ENCODE measurements at places on chromosomes 5 and 9. TPM values are rescaled to one million over a fixed set of nuclear protein-coding genes. Genes with fewer than 3 reads are reported as not detected.
A peak's percentile ranks its signal among the peaks of the same experiment; 100 is the strongest.

DNA sequence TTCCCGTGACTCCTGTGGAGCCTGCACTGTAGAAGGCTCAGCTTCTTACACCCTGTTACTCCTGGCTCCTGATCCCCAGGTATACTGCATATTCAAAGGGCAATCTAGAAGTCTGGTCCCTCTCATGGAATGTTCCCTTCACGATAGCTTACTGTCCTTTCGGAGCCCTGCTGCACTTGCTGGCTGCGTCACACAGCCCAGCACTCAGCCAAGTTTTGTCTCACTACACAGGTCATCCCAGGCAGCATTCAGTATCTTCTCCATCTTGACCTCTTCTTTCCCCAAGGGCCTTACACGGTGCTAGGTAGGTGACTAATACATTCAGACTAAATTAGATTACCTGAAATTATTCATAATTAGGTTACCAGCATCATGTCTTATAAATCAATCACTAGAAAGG lies 123.7 kb downstream of the WDR41 start:
- DNase-seq: no peak

GRCh38 chr5:177296581-177296980 lies 6.9 kb downstream of the RAB24 start:
- DNase-seq: no peak

GAPT gene
- total RNA-seq: not detected

DNA sequence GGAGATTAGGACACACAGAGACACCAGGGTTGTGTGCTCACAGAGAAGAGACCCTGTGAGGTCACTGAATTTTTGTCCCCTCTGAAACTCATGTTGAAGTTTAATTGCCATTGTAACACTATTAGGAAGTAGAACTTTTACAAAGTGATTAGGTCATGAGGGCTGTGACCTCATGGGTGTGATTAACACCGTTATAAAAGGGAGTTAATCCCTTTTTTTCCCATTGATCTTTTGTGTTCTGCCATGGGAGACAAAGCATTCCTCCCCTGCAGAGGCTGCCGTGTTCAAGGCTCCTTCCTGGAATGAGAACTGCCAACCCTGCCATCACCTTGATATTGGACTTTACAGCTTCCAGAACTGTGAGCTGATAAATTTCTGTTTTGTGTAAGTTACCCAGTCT lies 221.0 kb downstream of the ADCY2 start:
- DNase-seq: no peak

- DNase-seq: peak; percentile 26
Measured at GRCh38 chr9:6567140-6567591, 78.4 kb downstream of the GLDC start.

TMEM232 gene
- 0.31 TPM for total RNA-seq

- DNase-seq: peak; percentile 82
Measured at GRCh38 chr9:90914868-90915483, 113.4 kb downstream of the SYK start.

GRCh38 chr5:51104556-51104955 lies 278.7 kb upstream of the ISL1 start:
- DNase-seq: no peak

BOD1 gene
- total RNA-seq: 35.3 TPM

DNA sequence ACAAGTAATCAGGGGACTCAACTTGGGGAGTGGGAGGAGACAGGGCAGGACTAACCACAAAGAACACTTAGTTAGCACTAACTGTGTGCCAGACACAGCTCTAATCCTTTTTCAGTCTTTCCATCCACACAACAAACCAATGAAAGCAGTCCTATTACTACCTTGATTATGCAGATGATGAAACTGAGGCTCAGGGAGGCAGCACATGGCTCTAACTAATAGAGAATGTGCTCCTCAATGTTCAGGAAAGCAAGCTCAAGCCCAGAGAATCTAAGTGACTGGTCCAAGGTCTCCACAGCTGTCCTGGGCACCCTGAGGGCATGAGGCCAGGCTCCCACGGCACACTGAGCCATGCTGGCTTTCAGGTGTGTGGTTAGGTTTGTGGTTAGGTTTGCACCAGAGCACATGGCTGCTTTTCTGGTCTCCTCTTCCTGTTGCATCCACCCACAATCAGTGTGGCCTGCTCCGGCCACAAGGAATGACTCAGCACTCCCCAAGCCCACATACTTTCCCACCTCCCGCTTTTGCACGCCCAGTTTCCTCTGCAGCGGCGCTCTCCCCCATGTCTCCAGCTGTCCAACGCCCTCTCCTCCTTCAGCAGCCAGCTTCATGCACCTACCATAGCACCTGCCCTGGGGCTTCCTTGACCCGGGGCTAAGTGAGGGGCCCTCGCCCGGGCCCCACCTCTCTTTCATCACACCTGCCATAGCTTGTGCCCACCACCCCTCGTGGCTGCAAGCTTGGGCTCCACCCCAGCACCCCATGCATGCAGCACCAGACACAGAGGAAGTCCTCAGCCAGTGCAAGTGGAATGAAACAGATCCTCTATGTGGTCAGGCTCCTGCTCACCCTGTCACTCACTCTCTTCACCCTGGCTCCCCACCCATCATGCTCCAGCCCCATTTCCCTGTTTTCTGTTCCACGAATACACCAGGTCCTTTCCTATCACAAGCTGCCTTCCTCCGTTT lies 133.1 kb downstream of the GABBR2 start:
- peak; percentile 15 for DNase-seq

CER1 gene
- total RNA-seq: not detected

DNA sequence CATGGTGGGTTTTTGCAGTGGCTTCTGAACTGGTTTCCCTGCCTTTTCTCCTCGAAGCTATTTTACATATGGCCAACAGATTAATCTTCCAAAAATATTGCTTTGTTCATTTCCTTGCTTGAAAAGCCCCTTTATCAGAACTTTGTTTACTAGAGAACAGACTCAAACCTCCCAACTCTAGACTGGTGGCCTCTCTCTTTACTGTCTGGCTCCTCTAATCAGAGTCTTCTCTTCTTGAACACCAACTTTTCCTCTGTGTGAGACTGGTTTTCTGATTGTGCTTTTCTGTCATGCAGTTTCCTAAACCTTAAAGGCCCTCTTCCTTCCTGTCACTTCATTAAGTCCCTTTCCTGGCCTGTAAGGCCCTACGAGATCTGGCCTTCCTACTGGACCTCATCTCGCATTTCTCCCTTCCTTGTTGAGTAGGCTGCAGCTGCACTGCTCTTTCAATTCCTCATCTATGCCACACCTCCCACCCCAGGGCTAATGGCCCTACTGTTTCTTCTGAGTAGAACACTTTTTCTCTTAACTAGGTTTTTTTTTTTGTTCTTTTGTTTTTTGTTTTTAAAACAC lies 5.7 kb downstream of the C9orf43 start:
- DNase-seq: no peak

GRCh38 chr5:71786337-71787055 lies 67.4 kb downstream of the CARTPT start:
- no peak for DNase-seq

DNA sequence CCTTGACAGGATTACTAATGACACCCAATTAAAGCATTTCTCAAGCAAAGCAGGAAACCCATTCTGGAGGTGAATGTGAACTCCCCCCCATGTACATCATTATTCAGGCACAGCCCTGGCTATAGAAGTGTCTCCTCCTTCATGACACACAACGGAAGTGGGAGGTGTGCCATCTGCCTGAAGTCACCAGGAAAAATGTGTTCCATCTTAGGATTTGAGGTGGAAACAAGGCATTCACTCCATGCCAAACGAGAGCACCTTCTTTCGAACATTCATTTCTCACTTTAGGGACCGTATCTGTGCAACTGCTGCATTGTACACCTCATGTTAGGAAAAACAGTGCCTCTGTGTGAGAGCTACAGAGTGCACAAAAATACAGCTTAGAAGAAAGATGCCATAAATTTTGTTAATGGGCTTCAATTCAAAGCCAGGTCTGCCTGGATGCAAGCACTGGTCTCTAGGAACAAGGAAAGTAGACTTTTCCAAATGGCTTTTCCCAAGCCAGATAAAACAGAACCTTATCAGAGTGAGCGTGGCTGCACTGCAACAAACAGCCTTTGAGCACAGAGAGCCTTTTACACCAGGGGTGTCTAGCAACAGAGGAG lies 19.4 kb downstream of the GOLM1 start:
- DNase-seq: no peak

PDE8B gene
- total RNA-seq: 0.14 TPM

GPRIN1 gene
- total RNA-seq: 1.4 TPM

GRCh38 chr5:18141222-18141621 lies 507.0 kb downstream of the TAF11L14 start:
- no peak for DNase-seq

DNA sequence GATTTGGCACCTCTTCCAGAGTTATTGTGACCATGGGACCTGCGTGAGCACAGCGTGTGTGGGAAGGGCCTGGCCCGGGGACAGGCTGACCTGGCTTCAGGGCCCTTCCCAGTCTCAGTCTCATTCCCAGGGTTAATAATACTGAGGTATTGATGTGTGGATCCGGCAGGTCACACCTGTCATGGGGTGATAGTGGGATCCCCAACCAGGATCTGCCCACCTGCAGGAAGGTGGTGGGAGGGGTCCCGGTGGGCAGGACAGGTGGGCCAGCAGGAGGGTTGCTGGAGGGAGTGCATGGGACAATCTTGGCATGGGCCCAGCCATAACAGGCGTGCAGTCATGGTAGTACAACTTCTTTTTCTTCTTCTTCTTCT lies 55.4 kb downstream of the COL15A1 start:
- no peak for DNase-seq

PLAC8L1 gene
- 0.36 TPM for total RNA-seq

ICE1 gene
- total RNA-seq: 19.1 TPM

ZNF618 gene
- 0.10 TPM for total RNA-seq

GRCh38 chr5:157918811-157919742 lies 60.1 kb upstream of the CLINT1 start:
- DNase-seq: peak; percentile 19

DNA sequence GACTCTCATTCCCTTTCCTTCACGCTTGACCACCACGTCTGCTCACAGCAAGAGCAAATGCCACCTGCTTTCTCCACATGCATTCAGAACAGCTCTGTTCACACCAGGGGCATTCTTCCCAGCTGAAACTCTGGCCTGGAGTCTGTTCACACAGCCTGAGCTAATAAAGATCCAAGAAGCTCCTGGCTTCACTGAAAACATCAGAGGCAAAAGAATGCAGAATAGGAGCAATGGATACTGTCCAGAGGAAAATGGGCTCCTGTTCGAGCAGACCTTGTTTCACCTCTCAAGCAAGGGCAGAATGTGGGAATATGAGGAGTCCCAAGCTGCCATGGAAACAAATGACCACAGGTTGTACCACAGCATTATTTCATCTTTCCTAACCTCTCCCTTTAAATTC lies 402.7 kb upstream of the TNC start:
- DNase-seq: no peak

GRCh38 chr9:135225619-135226228 lies 138.3 kb downstream of the OLFM1 start:
- DNase-seq: no peak

GRCh38 chr5:141504216-141504615 lies 15.3 kb downstream of the PCDHGC5 start:
- no peak for DNase-seq

RNF208 gene
- 4.9 TPM for total RNA-seq

SPINK5 gene
- not detected for total RNA-seq

DNA sequence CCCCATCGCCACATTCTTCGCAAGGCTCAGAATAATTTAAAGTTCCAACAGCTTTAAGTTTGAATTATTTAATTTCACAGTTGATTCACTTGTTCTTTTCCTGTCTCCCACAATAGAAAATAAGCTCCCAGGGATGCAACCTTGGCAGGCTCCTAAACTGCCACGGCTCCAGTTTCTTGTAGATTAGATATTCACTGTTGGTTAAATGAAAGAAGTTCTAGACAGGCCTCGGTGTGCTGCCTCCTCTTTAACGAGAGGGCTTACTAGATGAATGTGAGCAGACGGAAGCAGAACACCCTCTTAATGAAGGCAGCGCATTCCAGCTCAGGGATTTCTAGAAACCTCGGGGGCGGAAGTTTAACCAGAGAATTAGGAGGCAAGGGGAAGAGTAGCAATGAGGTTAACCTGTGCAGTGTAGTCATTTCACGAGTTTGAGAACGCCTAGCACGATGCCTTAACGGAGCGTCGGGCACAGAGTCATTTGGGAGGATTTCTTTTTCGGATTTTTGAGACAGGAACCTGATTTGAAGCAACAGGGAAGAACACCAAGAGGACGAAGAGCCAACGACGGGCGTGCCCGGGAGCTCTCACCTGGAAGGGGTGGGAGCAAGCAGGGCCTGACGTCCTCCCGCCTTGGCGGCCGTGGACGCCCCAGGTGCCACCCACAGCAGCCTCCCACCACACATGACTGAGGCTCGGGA lies 637 bp upstream of the SMC5 start:
- peak; percentile 74 for DNase-seq

AIF1L gene
- 1.4 TPM for total RNA-seq

CDX1 gene
- not detected for total RNA-seq

ENHO gene
- total RNA-seq: 0.27 TPM

DNA sequence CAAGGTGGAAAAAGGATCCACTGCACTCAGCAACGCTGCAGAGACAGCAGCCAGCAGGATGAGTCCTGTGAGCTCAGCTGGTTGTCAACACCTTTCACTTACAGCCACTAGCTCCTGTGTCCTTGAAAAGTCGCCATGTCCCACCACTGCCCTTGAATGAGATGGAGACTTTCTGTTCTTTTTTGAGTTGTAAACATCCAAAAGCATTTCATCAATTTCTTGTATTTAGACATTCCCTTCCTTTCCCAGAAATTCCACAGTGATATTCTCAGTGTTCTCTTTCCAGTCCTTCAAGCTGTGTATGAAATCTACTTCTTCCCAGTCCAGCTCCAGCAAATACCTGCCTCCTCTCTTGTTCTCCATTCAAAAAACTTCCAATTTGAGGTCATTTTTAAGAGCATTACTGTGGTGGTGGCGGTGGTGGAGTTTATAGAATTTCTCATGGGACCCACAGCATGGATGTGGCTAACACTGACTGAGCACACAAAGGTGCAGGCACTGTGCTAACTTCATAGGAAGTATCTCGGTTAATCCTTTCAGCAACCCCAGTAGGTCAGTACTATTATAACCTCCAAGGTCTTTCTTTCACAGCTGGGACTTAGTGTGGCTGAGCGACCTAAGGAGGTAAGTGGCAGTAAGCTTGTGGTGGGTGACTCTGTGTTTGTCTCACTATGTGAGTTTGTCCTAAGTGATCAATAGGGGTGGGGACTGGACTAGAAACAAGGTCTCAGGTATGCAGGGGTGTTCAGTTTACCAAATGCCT lies 15.0 kb upstream of the GPX3 start:
- DNase-seq: no peak

DNA sequence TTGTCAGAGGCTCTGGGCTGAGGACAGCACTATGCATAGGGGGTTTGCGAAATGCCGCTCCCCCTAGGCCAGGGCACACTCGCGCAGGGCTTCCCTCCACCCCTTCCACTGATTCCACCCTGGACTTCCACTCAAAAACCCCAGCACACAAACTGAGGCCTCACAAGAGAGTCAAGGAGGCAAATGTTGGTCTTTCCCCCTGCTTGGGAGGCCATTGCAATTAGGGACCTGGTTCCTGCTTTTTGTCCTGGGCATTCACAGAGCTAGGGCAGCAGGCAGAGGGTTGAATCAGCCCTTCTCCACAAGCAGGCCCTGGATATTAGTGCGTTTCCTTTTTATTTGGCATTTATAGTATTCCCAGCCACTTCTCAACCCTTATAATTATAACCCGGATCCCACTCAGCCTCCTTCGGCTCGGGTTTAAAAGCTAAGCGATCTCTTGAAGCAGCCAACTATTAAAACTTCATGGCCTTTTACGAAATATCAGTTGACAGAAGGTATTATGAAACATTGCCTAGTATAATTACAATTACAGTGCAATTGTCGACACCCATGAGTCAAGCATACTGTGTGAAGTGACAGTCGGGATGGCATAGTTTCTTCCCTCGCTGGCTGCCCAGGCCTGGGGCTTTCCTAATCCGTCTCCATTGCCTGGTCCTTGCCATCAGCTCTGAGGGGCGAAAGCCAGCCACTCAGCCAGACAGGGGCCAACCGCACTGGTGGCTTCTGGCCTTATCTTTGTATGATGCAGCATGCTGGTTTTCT lies 285.5 kb upstream of the MAP3K1 start:
- no peak for DNase-seq

TRPM6 gene
- total RNA-seq: not detected

All from activated naive CD4-positive, alpha-beta T cell treated with anti-CD3 and anti-CD28 coated beads for 36 hours (primary cell).